ENCODE measurements at places on chromosomes 6 and 20.

DNA sequence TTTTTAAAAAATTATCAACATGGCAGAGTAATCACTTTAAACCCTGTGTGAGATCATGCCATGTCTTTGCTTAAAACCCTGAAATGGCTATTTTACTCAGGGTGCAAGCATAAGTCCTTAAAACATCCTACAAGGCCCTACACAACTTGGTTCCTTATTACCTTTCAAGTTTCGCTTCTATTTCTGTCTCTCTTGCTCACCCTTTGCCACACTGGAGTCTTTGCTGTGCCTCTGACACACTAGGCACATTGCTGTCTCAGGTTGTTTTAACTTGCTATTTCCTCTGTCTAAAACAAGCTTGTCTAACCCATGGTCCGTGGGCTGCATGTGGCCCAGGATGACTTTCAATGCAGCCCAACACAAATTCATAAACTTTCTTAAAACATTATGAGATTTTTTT, 55.6 kb downstream of the KIAA0408 start:
- no peak for DNase-seq

GRCh38 chr6:961407-961960, 268.5 kb upstream of the EXOC2 start:
- no peak for DNase-seq

- no peak for DNase-seq
Measured at GRCh38 chr20:31923388-31924331, 28.2 kb downstream of the PDRG1 start.

DNA sequence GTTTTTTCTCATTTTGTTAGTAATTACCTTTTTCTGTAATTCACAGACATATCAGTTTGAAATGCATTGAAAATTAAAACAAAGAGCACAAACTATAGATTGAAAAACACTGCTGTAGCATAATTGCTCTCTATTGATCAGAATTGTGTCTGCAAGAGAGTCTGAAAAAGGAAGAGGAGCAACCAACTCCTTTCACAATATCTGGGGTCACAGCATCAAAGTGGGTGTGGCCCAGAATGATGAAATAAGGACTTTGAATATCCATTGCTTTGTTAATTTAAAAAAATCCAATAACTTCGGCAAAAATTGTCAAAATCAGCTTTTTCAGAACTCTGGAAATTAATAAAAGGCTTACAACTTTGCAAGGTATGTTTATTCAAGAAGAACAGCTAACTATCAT, 99.2 kb downstream of the MYLK4 start:
- DNase-seq: no peak

DNA sequence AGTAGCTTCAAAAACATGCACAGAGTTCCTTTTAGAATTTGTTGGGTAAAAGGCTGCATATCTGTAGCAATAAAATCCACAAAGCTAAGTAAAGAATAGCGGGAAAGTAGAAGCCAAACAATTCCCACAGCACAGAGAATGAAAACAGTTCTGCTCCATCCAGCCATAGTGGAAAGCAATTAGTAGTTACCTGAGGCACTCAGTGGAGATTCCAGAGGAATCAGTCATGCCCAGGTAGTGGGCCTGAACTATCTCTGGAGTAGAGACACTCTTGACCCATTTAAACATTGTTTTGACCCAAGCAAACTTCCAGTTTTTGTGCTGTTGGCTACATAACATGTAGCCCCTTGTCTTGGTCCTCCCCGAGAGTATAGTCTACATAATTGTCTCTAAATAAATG, 559.5 kb upstream of the PTCHD4 start:
- DNase-seq: no peak

DNA sequence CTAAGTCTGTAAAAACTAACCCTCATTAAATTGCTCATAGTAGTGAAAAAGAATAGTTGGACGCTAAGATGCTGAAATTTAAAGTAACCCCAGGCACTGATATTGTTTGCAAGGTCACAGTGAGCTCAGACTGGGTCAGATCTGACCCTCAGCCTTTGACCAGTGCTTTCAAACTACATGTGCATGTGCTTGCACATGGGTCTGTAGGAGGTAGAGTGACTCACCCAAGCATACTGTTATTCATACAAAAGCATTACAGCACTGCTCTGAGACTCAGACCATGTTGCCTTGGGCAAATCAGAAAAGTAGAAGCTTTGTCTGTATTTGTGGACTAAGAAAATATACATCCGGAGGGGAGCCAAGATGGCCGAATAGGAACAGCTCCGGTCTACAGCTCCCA, 326.4 kb upstream of the MARCKS start:
- peak; percentile 87 for DNase-seq

DNA sequence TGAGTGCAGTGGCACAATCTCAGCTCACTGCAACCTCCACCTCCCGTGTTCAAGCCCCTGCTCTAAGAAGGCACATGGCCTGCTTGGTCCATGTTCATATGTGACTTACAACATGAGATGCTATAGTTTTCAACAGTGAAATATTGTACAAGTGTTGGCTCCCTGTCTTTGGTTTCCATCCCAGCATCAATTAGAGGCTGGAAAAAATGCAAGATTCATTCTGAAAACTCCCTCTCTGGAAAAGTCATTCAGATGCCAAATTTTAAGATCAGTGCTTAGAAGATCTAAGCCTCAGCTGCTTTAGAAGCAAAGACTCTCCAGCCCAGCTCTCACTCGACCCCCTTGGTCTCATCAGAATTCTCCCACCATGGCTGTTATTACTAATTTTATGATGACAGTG, 398.9 kb downstream of the KIF16B start:
- no peak for DNase-seq

DNA sequence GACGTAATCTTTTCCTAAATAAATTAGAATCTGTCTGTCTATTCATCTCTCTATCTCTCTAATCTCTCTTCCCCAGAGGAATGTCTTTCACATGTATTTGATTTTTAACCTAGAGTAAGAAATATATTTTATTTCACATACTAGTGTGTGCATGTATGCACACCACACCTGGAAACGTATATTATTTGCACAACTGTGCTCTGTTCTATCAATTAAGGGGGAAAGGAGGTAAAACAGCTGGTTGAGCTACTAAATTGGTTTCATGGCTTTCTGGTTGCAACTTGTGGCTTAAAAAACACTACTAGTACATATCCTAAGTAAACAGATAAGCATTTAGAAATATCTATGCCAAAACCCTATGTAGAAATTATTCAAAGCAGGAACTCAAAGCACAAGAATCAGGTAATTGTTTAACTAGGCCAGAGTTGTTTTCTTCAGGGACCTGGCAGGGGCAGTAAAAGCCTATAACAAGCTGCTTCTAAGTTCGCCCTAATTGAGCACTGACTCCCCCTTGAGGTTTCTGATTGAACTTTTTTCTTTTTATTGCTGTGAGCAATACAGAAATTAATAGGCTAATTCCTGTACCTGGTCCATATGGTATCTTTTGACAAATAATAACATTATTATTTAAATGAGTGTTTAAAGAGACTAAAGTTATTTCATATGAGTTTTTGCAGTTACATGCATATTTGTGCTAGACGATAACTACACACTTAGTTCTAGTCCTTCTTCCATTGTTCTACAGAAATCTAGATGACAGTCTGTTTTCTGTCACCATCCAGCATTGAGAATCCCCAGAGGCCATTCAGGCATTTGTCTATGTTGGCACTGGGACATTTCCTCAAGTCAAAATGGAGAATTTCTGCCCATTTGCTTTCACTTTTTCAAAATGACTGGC, 88.6 kb downstream of the MCHR2 start:
- DNase-seq: peak; percentile 72

GRCh38 chr6:81966968-81967367, 214.5 kb upstream of the TENT5A start:
- DNase-seq: no peak

DNA sequence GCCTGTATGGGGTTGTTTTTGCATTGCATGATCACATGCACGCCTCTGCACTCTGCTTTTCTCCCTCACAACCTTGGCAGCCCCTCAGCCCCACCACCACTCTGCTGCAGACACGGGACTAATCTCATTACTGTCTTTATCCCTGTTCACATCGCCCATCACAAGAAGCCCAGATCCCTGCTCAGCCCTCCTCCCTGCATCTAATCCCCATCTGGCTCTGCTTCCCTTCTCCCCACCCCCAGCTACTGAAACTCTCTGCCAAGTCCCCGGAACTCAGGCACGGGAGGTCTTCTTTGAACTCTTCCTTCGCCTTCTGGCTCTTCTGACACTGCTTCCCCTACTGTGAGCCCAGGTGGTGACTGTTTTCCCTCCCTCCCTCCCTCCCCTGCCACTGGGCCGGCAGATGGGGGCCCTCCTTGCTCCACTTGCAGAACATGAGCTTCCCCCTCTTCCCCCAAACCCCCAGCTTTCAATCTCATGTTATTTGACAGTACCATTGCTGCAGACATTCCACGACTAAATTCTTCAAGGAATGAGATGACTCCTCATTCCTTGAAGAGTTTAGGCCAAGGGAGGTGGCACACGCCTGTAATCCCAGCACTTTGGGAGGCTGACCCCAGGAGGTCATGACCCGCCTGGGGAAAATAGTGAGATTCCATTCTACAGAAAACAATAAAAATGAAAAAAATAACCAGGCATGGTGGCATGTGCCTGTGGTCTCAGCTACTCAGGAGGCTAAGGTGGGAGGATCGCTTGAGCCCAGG, 21.9 kb upstream of the TULP1 start:
- DNase-seq: peak; percentile 34

GRCh38 chr20:13930281-13930680, 60.1 kb downstream of the SEL1L2 start:
- no peak for DNase-seq

- peak; percentile 36 for DNase-seq
Measured at GRCh38 chr6:157513004-157513603, 132.1 kb downstream of the ZDHHC14 start.

- DNase-seq: no peak
Measured at GRCh38 chr6:40251637-40252300, 317.5 kb upstream of the MOCS1 start.

- no peak for DNase-seq
Measured at GRCh38 chr6:31092769-31093505, 19.4 kb downstream of the C6orf15 start.

GRCh38 chr6:116530436-116530835, 15.0 kb downstream of the TRAPPC3L start:
- no peak for DNase-seq

- DNase-seq: no peak
Measured at GRCh38 chr6:161462148-161462547, 188.3 kb upstream of the AGPAT4 start.

- DNase-seq: no peak
Measured at GRCh38 chr20:64047968-64048401, 1.5 kb downstream of the SOX18 start.

GRCh38 chr6:123393331-123393730, 243.4 kb downstream of the TRDN start:
- peak; percentile 34 for DNase-seq

- no peak for DNase-seq
Measured at GRCh38 chr6:89008001-89008814, 44.8 kb upstream of the RNGTT start.

GRCh38 chr20:43584448-43585136, 6.1 kb upstream of the IFT52 start:
- peak; percentile 92 for DNase-seq

GRCh38 chr6:8392569-8392968, 42.8 kb downstream of the SLC35B3 start:
- DNase-seq: no peak

GRCh38 chr6:12608016-12608860, 108.3 kb upstream of the PHACTR1 start:
- peak; percentile 53 for DNase-seq

GRCh38 chr6:162173466-162173865, 554.1 kb downstream of the PRKN start:
- no peak for DNase-seq

- no peak for DNase-seq
Measured at GRCh38 chr6:160076009-160076408, 45.6 kb upstream of the SLC22A1 start.

DNA sequence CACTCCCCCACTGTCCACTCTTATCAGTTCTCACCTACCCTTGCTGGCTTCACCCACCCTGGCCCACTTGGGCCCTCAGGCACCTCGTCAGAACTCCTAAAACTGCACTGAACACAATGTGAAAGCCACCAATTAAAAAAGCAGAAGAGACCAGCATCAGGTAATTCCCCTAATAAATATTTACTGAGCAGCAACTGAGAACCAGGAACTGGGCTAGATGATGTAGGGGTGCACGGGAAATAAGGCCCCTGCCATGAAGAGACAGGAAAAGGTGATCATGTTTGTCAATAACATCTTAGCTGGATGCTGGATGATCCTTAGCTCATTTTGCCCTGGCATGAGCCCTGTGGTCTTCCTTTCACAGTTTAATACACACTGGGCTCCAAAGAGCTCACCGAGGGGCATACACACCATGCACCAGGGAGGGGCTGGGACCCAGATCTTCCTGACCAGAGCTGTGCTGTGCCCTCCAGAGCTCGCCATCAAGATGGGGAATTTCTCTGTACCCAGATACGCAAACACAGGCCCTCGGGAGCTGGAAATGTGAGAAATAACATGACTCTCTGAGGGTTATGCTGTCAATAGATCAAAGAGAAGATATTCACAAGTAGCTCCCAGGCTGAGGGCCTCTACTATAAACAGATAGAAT, 113.6 kb upstream of the SLC22A16 start:
- DNase-seq: no peak

- DNase-seq: no peak
Measured at GRCh38 chr6:13417431-13417830, 70.0 kb downstream of the GFOD1 start.

- DNase-seq: no peak
Measured at GRCh38 chr20:41531518-41532275, 86.5 kb downstream of the CHD6 start.

DNA sequence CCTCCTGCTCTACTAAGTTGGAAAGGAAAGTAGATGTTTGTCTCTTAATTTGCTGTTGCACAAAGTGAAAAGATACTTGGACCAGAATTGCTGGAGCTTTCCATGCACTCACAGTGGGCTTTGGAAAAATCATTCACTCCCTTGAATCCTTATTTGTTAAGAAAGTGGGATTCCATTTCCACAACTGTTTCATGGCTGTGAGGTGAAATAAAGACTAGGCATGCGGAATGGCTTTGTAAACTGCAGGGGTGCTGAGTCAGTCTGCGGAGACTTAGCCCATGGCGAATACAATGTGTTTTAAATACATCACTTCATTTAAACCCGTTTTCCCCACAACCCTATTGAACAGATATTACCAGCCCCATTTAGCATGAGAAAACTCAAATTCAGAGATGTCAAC, 36.8 kb upstream of the CLDN20 start:
- DNase-seq: no peak

GRCh38 chr6:82908661-82909060, 157.0 kb downstream of the UBE3D start:
- peak; percentile 10 for DNase-seq

GRCh38 chr6:1315560-1316386, 3.9 kb downstream of the FOXQ1 start:
- no peak for DNase-seq

DNA sequence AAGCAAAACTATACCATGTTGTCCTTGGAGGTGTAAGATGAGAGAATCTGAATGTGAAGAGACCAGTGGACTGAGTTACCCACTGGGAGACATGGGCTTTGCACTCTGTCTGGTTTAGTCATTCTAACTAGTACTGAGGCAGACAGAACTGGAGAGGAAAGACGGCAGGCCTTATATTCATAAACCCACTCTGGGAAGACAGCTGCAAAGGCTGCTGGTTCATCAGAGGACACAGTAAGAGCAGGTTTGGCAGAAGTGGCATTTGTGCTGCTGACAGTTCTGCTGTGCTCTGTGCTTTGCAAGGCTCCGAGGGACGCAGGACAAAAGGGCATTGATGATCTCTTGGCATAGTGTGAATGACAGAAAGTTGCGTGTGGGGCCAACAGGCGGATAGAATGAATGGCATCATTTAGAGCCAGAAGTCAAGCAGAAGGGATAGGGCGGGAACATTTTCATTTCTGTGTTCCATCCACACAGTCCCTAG, 142.3 kb upstream of the TENT5A start:
- DNase-seq: peak; percentile 49

Data from choroid plexus epithelial cell (primary cell).